ENCODE measurements at places on chromosomes 3 and 15.

DNA sequence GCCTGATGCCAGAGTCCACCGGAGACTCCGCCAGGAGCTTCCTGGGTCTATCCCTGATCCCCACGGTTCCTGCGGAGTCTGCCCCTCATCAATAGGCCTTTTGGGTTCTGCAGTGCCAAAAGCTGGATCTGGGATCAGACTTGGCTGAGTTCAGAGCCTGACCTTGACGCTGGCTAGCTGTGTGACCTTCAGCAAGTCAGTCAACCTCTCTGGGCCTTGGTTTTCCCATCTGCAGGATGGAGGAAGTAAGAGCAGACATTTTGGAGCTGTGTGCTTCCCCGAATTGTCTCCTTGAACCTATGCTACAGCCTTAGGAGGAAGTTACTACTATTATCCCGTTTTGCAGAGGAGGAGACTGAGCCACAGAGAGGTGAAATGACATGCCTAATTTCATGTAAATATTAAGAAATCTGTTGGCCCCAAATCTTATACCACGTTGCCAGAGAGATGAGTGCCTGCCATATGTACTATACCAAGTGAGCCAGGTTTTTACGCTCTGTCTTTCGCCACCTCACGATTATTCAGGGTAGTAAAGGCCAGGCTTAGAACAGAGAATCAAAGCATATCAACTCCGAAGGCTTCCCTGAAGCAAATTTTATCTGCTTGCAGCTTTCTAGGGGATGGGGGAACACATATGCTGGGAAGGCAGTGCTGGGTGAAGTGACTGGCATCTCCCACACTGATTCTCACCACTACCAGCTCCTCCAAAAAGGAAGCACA lies 112.5 kb downstream of the SRGAP3 start:
- DNase-seq = no peak

GRCh38 chr3:61562721-61563312 lies 1.4 kb downstream of the PTPRG start:
- DNase-seq = no peak

DNA sequence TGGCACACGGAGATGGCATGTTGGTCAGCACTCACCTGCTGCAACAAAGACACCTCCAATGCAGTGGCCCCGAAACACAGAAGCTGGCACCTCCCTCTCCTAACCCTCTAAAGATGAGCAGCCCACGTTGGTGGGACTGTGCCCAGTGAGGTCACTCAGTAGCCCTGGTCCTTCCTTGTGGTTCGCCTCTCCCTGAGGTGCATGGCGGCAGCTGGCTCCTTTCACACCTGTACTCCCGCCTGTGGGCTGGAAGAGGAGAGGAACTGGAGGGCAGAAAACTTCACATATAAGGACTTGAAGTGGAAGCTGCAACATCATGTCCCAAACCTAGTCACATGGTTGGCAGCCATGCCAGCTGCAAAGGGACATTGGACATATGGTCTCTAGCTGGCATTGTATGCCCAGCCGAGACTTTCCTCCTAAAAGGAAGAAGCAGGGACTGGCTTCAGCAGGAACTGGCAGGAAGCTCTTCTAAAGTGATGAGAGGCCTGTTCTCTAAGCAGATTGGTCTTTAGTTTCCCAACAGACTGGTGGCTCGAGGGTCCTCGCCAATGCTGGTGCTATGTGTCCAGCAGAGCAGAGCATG lies 10.8 kb upstream of the C3orf22 start:
- no peak for DNase-seq

- DNase-seq = no peak
Measured at GRCh38 chr15:49832511-49832910, 211.7 kb downstream of the DTWD1 start.

DNA sequence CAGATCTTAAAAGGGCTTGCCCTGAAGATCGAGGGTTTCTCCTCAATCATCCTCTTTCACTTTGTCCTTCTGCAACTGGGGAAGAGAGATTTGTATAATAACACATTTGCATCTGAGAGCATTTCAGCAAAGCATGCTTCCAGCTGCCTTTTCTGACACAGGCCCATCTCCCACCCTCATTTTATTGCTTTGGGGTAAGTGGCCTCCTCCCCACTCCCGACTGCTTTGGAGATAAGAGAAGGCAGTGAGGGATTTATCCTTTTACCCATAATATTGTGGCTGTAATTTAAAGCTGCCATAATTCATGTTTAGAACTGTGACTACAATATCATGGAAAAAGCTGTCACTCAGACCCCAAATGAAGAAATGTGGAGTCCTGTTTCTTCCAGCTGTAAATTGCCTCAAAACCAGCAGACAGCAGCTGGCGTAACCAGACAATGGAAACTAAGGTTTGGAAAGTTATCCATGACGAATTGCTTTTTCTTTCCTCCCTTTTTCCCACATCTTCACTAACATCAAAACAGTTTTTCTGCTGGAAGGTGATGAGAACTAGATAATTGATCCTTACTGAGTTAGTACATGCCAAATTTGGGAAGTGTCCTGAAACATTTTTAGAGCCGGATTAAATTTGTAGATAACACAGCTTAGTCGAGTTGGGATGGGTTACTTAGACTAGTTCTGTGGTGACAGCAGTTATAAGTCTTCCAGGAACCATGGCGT lies 104.2 kb upstream of the PFN2 start:
- DNase-seq = no peak

- DNase-seq = no peak
Measured at GRCh38 chr3:88812576-88812975, 294.8 kb upstream of the EPHA3 start.

- DNase-seq = no peak
Measured at GRCh38 chr3:64575211-64575844, 112.5 kb downstream of the ADAMTS9 start.

- DNase-seq = no peak
Measured at GRCh38 chr3:143239031-143239430, 119.5 kb downstream of the CHST2 start.

DNA sequence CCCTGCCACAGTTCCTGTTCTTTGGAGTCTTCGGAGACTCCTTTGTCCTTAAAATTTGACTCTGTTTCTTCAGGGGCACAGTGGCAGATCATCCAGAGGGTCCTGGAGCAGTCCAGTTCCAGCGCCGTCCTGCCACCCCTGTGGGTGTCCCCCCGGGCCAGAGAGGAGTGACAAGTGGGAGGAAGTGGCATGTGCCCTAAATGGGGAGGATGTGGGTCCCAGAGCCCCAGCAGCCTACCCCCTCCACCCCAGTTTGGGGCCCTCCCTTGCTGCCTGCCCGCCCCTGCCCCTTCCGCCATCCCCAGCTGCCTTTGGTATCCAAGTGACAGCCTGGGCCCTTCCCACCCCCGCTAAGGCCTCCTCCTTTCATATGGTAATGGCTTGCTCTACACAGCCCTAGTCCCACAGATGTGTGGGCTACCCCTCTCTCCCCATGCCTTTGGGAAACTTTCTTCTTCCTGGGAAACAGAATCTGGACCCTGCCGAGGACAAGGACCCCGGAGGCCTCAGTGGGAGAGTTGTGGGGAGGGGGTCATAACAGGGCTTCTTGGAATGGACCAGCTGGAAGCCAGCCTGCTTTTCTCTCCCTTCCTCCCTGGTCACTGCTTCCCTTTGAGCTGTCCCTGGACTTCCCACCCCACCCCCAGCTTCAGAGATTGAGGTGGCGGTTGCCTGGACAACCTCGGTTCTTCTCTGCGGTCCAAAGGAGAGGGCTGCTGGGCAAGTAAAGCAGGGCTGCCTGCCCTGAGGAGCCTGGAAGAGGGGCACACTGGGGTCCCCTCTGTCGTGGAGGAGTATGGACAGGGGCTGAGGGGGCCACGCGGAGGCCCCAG lies 43.2 kb downstream of the KLHL25 start:
- DNase-seq = no peak

- no peak for DNase-seq
Measured at GRCh38 chr3:72446218-72447058, 401.8 kb downstream of the SHQ1 start.

GRCh38 chr3:84136425-84136824 lies 822.4 kb upstream of the CADM2 start:
- DNase-seq = no peak

DNA sequence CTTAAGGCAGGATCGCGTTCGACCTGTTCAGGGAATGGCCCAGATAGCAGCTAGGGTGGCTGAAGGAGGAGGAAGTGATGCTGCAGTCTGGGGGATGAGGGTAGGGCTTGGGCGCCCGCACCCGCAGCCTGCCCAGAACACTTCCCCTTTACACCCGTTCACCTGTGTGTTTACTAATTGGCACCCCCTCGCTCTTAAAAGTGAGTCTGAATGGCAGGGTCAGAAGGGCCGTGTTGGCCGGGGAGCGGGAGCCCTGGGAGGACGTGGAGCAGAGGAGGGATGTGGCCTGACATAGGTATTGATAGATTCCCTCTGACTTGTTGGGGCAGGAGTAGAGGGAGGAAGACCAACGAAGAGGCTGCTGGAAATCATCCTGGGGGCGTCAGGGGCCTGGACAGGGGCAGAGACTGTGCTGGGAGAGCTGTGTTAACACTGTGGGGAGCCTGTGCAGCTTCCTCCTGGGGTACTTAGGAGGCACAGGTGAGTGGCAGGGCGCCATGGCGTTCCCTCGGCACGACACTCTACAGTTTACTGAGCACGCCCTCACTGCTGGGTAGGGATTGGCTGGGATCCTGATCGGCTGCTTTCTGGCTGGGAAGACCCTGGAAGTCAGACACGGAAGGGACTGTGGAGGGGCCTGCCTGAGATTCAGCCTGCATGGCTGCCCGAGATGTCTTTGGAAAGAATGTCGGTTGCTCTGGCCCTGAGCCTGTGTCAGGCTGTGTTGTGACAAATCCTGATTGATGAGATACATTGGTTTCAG lies 51.7 kb downstream of the SLC6A6 start:
- no peak for DNase-seq

DNA sequence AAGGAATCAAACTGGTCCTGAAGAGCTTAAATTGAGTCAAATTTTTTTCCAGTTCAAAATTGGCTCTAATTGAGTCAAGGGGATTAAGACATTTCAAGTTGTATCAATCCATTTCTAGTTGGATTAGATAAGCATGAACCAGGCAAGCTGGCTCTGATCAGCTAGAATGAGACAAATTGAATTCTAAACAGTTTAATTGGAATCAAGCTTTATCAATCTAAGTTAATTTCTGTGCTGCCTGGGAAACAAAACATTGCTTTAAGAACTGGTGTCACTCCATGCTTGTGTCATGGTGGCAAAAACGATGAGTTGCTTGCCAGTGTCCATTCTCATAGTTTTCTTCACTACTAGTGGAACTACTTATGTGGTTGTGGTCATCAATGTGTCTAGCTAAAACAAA lies 116.8 kb downstream of the TGFBR2 start:
- no peak for DNase-seq
